Stimulated activated CD4-positive, alpha-beta T cell treated with anti-CD3 and anti-CD28 coated beads, Interleukin-15, amount 100 ng/mL, for 48 hours (primary cell): ENCODE measurements at places on chromosomes 12 and 14.

DNA sequence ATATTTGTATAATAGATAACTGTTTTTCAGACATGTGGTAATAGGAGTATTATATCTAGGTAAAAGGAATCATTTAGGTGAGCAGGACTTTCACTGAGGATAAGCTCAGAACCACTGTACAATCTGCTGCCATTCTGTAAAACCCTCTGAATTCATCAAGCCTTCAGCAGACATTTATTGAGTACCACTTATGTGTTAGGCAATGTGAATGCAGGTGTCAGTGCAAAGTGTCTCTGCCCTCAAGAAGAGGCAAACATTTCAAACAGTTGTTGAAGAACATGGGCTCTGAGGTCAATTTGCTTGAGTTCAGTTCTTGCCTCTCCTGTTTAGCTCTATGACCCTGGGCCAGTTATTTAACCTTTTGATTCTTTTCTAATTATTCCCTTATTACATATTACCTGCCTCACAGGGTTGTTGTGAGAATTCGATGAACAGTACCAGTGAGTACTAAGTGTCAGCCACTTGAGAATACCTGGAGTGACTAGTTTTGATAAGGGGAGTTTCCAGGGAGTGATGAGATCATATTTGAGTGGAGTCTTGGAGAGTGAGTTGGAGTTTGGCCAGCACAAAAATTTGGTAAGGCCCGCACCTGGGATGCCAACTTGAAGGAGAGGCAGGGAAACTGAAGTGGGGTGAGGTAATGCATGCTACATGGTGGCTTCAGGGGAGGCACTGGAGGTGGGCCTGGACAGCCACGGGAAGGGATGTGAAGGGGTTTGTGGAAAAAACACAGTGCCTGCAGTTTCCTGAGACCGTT is 33.7 kb downstream of the RASSF8 start:
- no peak for DNase-seq

DNA sequence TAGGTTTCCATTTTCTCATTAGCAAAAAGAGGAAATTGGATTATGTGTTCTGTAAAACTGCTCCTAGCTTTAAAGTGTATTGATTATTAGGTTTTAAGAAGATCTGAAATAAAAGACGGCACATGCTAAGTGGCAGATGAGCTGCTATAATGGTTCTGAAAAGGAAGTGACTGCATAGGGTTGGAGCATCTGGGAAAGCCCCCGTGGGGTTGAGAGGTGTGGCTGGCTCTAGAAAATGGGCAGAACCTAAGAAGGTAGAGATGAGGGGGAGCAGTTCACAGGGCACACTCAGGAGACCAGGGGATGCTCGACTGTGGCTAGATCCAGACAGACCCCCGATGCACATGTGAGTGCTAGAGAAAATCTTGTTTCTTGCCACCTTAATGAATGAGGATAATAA is 1.9 kb downstream of the IFNG-AS1 start:
- DNase-seq: no peak

GRCh38 chr12:43882578-43883178 is 46.8 kb downstream of the TMEM117 start:
- no peak for DNase-seq

- no peak for DNase-seq
Measured at GRCh38 chr12:77045183-77045582, 20.2 kb downstream of the E2F7 start.

GRCh38 chr12:79275631-79276030 is 411.1 kb downstream of the SYT1 start:
- DNase-seq: no peak
